Stimulated activated CD8-positive, alpha-beta memory T cell treated with anti-CD3 and anti-CD28 coated beads, Interleukin-4, amount 100 ng/mL, for 24 hours (primary cell): ENCODE measurements at places on chromosomes 4 and X.

DNA sequence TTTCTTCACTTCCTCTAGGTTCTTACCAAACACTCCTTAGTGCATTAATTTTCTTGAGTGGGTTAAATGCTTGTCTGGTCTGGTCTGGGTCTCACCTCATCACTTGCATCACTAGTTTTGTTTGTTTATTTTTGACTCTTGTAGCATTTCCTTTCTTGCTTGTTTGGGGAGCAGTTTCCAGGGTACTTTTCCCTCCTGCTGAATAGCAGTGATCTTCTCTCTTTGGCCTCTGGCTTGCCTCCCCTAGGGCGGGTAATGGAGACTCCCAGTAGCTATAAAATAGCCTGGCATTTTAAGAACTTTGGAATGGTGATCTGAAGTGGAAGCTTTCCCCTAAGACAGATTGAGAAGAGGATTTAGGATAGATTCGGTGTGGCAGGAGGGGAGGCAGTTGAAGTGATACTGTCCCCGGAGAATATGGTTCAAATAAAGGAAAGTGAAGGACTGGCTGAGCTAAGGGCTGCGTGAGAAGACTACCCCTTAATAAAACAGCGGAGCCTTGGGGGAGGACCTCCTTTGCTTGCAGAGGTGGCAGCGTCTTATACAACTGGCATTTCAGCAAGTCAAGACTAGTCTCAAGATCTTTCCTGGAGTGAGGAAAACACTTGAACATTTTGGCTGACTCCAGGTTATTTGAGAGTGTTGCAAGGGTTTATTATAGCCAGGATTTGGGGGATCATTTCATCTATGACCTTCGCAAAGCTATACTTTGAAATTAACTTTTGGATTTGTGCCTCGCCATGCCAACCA lies 190.6 kb downstream of the FRAS1 start:
- no peak for DNase-seq

DNA sequence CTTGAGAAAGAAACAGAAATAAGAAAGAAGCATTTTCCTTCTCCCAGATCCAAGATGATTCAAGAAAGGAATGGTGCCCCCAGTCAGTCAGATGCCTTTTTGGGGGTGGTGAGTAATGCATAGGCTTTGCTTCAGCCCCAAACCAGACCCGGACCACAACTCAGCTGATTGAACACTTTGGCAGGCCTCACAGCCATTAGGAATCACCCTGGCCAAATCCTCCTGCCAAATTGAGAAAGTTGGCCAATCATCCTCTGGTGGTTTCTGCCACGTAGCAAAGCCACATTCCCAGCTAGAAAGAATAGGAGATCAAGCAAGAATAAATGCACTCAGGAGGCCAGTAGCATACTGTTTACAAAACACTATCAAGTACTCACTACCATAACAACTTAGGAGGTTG lies 33.7 kb downstream of the FRMD7 start:
- no peak for DNase-seq

DNA sequence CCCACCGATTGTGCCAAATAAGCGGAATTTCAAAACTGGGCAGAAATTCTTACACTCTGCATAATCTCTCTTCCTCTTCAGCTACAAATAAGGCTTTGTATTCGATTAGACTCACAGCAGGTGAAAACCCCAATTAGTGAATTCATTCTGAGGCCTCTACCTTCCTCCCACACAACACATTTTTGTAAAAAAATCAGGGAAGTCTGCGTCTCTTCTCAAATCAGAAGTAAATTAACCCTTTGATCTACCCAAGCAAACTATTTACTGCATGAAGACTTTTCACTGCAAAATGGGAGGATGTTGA lies 200.6 kb upstream of the FTHL17 start:
- no peak for DNase-seq

GRCh38 chrX:6614506-6614905 lies 79.6 kb upstream of the VCX3A start:
- DNase-seq: no peak

DNA sequence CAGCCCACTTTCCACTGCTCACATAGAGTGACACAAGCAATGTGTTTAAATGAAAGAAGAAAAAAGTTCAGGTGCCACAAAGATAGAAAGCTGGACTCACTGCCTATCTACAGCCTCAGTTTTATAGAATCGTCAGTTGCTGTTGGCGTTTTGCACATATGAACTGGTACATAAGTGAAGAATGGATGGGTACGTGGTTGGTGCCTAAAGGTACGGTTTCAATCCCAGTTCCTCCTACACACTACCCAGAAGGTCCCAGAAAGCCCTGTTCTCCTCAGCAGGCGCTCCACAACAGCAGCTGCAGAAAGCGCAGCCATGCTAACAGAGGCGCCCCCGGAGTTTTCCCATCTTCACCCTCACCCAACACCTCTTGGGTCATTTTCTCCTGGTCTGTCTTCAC lies 23.6 kb downstream of the CHST7 start:
- DNase-seq: no peak

GRCh38 chr4:7860600-7861163 lies 79.0 kb downstream of the AFAP1 start:
- DNase-seq: no peak

DNA sequence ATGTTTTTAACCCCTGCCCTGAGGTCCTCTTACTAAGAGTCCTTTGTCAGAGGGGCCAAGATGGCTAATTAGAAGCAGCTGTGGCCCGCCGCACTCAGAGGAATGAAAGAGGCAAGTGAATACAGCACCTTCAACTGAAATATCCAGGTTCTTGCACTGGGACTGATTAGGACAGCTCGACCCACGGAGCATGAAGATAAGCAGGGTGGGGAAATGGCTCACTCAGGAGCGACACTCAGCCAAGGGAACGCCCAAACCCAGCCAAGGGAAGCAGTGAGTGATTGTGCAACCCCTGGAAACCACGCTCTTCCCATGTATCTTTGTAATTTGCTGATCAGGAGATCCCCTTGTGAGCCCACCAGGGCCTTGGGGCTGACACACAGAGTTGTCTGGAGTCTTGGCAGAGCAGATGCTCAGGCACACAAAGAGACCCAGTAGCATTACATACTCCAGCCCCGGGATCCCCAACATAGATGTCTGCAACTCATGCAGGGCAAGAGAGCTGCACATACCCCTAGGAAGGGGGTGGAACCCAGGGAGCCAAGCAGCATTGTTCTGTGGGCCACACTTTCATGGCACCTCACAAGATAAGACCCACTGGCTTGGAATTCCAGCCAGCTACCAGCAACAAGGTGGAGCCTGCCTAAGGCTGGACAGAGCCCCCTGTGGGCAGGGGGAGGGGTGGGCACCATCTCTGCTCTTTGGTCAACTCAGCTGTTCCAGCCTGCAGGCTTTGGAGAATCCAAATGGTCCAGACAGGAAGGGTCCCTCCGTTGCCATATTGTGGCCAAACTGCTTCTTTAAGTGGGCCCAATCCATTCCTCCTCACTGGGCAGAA lies 23.3 kb downstream of the F8A3 start:
- DNase-seq: no peak

DNA sequence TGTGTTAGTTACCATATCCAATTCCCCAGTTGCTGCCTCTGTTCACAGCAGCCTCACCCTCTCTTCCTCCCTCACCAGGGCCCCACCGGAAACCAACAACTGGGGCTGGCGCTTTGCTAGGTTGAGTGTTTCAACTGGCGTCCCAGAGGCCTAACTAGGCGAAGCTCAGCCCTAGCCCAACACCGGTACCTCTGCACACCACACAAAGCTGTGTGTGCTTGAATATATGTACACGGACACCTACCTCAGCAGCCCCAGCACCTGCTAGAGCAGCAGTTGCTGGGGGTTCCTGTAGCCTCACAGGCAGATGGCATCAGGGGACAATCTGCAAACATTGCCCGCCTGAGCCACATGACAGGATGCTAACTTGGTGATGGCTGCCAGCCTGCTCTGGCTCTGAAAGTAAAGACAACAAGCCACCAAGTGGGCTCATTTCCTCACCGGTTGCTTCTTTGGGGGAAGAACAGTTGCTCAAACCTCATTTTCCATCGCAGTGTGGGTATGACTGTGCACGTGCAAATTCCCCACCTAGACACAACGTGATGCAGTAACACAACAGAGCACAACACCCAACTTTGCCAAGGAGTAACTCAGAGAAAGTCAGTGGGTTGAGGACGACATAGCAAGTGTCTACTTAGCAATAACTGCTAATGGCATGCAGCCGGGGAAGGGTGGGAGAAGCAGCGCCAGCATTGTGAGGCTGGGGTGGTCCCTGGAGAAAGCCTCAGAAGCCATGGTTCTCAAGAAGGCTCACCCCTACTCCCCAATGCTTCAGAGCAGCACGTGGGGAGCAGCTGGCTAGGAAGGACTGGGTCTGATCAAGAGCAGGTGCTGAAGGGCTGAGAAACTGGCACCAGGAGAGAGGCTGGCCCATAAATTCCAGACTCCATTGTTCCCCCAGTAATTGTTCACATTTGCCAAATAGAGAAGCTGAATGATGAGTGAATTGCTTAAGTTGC lies 139.5 kb downstream of the SH3KBP1 start:
- DNase-seq: peak; percentile 41

DNA sequence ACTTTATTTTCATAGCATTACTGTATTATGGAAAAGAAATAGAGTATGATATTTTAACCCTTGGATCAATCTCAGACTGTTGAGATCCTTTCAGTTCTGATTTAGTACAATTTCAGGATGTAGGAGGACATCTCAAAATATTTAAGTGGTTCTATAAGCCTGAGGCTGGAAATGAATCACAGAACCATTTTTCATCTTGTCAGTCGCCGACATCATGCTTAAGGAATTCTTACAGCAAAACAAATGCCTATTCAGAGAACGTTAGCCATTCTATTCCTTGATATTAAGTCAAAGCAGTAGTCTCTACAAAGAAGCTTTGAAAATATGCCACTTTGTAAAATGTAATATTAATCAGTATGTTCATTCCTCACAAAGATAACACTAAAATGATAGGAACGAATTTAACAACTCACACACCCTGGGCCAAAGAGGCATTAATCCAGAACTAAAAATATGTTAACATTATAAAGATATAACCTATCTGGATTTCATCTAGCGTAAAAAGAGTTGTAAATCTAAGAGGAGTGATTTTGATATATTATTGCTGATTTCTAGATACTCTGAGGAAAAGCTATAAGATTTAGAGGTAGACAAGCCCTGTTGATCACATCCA lies 152.0 kb downstream of the GASK1B start:
- DNase-seq: no peak

DNA sequence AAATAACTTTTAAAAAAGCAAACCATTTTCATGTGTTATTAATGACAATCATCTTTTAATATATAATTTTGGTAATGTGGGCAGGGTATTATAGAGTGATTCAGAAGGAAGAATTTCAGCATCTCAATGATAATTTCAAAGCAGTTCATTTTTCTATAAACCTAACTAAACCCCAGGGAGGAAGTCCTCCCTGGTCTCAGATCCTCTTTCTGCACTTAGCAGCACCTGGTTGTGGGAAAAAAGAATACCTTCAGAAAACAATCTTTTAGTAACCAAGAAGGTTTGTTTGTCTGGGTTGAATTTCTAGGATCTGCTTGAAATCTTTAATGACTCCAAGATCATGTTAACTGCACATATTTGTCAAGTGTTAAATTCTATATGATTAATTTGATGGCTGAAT lies 29.9 kb downstream of the DKK2 start:
- DNase-seq: no peak

GRCh38 chrX:118760025-118760424 lies 32.6 kb downstream of the IL13RA1 start:
- no peak for DNase-seq

GRCh38 chr4:161907590-161907955 lies 256.2 kb downstream of the FSTL5 start:
- no peak for DNase-seq

DNA sequence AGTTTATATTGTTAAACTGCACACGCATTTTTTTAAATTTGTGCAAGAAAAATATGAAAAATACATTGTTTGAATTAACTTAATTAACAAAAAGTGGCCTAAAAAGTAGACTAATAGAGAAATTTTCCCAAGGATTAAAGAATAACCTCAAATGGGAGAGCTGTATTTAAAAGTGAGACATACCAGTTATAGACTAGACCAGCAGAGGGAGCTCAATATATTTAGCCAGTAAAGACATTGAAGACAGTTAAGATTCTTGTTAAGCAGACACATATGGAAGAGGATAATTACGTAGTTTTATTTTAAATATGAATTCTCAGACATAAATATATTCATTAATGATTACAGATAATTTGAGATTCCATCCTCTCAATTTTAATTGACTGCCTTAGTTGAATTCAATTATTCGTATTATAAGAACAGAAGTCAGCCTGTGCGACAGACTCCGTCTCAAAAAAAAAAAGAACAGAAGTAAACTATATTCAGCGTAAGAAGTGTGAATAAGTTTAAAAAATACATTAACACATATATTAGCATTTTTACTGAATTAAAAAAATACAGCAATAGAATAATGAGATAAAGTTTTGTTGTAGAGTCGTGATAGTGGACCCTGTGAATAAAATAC lies 64.8 kb downstream of the GLRA3 start:
- no peak for DNase-seq

- no peak for DNase-seq
These were observed 12.9 kb downstream of the SOD3 start for GRCh38 chr4:24808261-24808660.

GRCh38 chrX:150694738-150695410 lies 1.7 kb downstream of the MTMR1 start:
- no peak for DNase-seq

GRCh38 chrX:5681159-5681558 lies 547.5 kb downstream of the NLGN4X start:
- DNase-seq: no peak

DNA sequence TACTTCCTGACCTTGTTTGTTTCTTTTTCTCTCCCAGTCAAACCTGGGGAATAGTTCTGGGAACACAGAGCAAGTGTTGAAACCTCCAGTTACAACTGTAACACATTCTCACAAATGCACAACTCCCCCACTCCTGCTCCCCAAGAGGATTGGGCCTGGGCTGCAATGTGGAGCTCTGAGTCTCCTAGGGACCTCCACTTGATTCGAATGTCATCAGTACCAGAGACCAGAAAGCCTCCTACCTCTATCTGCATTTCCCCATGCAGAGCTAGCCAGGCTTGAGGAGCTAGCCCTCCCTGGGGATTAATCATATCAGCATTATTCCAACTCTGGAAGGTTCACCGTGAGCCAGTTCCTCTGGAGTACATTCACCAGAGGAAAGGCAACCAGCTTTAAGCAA lies 41.7 kb upstream of the CITED1 start:
- no peak for DNase-seq

DNA sequence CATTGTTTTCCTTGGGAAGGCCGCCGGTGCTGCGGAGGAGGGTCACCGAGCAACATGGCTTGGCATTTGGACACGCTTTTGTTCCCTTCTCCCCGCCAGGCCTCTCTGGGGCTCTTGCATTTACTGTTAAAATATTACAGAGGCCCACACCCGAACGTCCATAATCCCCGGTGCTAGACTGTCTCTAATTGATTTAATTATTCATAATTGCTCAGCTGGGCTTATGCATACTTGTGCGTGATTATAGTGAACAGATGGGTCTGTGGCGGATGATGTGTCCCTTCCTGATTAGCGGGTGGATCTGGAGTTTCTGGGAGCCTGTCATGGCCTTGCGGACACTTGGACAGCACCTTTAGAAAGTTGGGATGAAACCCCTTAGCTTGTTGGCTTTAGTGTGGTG lies 100.2 kb upstream of the MSX1 start:
- no peak for DNase-seq
